Hypothalamus (tissue), 51 donors: ENCODE measurements at places on chromosomes 4 and X.

DNA sequence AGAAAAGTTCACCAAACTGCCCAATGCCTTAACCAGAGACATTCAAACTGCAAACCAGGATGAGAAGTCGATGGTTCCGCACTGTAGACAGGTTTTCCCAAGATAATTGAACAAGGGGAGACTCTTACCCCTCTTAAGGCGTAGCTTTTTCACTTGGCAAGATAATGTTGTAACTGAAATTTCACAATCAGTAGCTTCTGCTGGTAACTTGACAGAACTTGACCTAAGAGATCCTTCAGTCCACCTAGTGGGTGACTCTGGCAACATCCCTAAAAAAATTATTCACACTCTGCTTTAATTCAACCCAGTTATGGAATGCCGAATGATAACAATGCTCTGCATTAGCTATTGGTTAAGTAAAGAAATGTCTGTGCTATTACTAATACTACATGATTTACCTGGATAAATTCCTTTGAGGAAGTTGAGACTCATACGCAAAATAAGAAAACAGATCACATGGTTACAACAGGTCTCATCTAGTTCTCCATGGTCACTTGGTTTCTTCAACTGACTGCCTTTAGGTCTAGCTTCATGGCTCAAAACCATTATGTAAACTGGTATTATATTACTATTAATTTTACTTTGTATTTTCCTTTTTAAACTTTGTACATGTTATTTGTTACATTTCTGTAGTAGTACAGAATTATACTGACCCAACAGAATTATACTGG is 9.1 kb downstream of the ELF2 start:
- DNase-seq = no peak

GRCh38 chr4:123510221-123510620 is 113.6 kb downstream of the SPRY1 start:
- no peak for DNase-seq

DNA sequence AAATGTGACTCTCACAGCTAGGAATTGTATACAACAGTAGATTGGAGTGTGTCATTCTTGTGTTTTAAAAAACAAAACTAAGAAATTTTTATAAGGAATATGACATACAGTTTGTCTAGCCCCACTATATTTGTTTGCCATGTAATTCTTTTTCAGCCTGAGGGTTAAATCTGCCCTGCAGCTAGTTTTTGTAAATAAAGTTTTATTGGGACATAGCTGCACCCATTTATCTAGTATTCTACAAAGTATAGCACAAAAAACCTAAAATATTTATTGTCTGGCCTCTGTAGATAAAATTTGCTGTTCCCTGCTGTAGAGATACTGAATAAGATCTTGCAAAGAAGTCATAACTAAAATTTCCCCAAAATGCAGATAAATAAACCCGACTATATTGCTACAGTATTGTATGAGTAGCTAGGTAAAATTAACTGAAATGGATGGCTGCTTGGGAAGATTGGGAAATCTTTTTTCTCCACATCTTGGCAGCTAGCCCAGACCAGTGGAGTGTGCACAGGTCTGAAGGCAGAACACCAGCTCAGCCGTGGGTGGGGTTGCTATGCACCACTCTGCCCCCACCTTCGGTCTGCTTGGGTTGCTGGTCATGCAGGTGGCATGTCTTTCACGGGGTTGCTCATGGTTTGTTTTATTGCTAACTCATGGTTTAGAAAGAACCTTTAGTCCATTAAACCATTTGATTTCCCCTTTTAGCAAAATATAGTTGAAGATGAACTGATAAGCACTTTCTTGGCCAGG is 127.9 kb downstream of the KLHL8 start:
- DNase-seq = peak; percentile 13

DNA sequence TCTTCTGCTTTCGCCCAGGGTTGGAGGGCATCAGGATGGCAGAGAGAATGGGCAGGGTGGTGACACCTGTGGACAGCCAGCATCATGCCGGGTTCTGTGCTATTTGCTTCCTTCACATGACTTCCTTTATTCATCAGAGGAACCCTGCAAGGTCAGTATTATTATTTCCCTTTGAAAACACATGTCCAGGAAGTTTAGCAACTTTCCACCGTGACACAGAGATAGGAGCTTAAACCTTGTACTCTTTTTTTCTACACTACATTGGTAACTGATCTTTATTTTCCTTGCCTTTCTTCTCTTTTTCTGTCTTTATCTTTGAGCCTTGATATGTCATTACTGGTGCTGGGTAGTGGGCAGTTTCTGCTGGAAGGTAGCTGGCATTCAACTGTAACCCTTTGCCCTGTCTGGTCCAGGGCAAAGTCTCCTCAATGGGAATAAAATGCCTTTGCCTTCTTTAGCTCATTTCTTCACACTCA is 5.0 kb upstream of the MGST2 start:
- DNase-seq = no peak

DNA sequence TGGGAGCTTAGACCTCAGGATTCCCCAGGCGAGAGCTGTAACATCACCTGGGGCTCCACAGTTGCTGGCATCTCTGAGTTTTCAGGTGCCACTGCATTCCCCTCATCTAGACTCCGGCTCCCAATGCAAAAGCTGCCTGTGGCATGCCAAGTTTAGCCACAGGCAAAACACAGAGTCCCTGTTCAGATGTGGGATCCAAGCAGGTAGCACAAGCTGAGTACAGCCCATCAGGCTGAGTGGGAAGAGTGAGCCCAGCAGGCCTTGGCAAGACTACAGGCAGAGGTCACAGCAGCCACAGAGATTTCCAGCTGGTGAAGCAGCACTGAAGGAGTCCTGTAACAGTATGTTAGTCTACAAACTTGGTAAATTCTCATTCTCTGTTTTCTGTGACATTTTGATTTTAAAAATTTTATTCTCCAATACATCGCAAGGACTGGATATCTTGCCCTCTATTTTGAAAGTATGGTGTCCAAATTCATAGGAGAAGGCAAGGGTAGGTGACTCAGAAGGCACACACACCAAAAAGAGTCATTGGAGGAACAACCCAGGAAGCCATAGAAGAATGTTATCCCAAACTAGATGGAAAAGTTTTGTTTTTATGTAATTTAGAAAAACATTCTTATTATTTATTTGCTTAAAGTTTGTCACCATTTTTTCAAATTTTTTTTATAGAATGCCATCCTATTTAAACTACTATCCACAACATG is 13.6 kb upstream of the CXCL2 start:
- DNase-seq = no peak

- DNase-seq = no peak
Measured at GRCh38 chrX:112761242-112762207, 79.1 kb downstream of the AMOT start.

DNA sequence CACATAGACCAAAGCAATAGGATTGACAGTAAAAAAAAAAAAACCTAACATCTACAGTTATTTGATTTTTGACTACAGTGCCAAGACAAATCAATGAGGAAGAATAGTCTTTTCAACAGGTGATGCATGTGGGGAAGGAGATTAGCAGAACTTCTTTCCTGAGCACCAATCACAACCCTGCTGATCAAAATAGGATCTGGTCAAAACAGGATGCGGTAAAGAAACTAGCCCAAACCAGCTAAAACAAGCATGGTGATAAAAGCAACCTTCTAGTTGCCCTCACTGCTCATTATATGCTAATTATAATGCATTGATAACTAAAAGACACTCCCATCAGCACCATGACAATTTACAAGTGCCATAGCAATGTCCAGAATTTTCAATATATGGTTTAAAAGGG is 667.5 kb downstream of the GRXCR1 start:
- no peak for DNase-seq

GRCh38 chr4:111930659-111931058 is 214.6 kb upstream of the FAM241A start:
- DNase-seq = no peak

- DNase-seq = no peak
Measured at GRCh38 chr4:109419679-109420078, 13.9 kb upstream of the SEC24B start.

DNA sequence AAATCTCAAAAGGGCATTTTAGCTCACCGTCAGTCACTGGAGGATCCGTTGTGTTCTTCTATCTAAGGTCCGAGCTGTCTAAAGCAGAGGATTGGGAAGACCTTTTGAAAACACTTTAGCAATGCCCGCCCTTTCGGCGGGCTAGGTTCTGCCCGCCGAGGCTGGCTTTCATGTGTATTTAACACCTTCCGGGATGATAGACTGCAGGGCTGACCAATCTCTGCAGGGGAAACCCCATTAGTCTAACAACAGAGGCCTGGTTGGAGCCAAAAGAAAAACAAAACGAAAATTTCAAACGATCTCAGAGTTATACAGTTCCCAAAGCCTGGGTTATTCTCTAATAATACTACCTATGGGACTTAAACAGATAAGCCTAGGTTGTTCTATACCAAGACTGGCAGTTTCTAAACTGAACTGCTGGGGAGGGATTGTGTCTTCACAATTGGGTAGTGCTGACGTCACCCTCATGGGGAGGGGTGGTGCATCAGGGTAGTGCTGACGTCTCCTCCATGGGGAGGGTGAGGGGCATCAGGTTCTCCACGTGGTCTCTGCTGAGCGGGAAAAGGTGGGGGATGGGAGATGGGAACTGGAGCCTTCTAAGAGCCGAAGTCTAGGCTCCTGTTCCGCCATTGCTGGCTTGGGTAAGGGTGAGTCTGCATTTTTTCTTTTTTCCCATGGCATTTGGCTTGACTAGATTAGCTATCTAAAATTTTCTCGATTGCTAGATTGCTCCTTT is 14.8 kb upstream of the CUL4B start:
- DNase-seq = no peak

GRCh38 chr4:102614801-102615200 is 113.6 kb downstream of the NFKB1 start:
- no peak for DNase-seq

DNA sequence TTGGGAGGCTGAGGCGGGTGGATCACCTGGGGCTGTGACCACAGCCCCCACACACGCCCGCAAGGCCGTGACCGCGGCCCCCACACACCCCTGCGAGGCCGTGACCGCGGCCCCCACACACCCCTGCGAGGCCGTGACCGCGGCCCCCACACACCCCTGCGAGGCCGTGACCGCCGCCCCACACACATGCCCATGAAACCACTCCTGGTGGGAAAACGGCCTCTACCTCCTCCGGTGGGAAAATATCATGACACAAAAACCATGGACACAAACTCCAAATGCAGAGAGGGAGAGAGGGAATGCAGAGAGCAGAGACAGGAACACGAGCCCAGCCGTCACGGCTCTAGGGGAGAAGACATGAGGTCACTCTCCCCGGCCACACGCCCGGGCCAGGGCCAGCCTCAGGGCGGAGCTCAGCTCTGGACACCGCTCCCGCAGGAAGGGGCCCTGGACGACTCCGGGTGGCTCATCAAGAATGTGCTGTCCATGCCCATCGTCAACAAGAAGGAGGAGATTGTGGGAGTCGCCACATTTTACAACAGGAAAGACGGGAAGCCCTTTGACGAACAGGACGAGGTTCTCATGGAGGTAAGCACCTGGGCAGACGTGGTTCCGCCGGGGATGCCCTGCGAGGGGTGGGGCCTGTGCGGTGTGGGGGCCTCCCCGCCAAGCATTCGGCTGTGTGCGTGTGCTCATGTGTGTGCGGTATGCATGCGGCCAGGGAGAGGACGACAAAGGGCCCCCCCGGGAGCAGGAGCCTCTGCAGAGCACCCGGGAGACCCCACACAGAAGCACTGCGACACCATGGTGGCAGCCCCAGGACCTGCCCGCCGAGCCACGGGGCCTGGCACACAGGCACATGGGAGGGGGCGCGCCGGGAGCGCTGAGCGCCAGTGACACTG is 17.4 kb downstream of the ATP5ME start:
- no peak for DNase-seq

DNA sequence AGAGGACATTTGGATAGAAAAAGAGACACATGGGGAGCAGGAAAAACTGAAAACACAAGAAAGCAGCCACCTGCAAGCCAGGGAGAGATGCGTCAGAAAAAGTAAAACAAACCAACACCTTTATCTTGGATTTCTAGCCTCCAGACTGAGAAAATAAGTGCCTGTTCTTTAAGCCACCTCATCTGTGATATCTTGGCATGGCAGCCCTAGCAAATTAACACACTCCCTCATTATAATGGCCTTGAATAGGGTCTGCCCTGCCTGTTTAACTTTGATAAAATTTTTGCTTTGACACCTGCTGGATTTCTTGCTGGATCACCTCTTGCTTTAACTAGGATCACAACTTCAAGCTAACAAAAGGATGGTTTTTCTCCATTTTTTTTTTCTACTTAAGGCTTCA is 1892.0 kb upstream of the IGFBP7 start:
- DNase-seq = no peak

GRCh38 chr4:76265631-76266218 is 14.2 kb downstream of the FAM47E start:
- DNase-seq = no peak

GRCh38 chr4:148030193-148030873 is 298.4 kb downstream of the ARHGAP10 start:
- DNase-seq = no peak

GRCh38 chrX:3293251-3293650 is 53.2 kb downstream of the MXRA5 start:
- DNase-seq = no peak

GRCh38 chrX:55907968-55908607 is 190.5 kb downstream of the RRAGB start:
- no peak for DNase-seq

- no peak for DNase-seq
Measured at GRCh38 chrX:118534716-118535493, 39.3 kb downstream of the DOCK11 start.

- DNase-seq = no peak
Measured at GRCh38 chr4:113499166-113499565, 262.4 kb downstream of the CAMK2D start.

DNA sequence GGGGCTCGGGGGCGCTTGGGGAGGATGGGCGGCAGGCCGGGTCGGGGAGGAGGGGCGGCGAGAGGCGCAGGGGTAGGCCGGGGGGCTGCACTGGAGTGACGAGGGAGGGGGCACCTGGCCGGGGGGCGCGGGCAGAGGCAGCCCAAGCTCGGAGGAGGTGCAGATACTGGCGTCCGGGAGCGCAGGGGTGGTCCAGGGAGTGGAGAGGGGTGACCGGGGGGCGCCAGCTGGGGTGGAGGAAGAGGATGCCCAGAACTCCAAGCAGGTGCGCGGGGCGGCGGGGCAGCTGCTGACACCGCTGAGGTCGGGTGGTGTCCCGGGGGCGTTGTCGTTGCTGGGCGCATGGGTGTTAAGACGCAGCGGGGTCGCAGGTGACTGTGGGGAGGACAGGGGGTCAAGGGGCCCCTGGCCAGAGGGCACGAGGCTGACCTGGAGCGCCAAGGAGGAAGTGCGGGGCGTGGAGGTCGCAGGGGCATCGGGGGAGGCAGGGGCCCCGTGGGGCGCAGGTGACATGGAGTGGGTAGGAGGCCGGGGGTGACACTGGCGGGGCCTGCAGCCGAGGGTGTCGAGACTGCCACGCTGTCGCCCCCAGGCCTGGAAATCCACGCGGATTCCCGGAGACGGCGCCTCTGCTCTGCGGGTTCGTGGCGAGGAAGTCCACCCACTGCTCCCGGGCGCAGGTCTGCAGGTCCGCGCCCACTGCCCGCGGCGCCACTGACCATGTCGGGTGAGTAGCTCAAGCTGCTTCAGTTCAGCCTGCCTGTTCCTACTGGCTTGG is 928 bp downstream of the GYG2 start:
- no peak for DNase-seq

DNA sequence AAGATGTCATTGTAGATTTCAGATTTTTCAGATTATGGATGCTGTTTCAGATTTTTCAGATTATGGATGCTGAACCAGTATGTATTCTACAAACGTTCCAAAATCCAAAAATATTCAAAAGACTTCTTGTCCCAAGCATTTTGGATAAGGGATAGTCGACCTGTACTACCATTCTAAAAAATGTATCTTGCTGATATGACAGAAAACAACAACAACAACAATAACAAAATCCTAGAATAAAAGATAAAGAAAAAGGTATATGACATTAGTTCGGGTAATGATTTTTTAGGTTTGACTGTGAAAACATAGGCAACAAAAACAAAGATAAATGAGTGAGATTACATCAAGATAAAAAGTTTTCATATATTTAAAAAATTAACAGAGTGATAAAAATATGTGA is 122.1 kb downstream of the GABRA2 start:
- DNase-seq = no peak
